Gastroesophageal sphincter (tissue), 4 donors: ENCODE measurements at places on chromosomes 16 and 17.

GRCh38 chr17:76562734-76563148 is 22.9 kb downstream of the PRCD start:
- no peak for ATAC-seq

DNA sequence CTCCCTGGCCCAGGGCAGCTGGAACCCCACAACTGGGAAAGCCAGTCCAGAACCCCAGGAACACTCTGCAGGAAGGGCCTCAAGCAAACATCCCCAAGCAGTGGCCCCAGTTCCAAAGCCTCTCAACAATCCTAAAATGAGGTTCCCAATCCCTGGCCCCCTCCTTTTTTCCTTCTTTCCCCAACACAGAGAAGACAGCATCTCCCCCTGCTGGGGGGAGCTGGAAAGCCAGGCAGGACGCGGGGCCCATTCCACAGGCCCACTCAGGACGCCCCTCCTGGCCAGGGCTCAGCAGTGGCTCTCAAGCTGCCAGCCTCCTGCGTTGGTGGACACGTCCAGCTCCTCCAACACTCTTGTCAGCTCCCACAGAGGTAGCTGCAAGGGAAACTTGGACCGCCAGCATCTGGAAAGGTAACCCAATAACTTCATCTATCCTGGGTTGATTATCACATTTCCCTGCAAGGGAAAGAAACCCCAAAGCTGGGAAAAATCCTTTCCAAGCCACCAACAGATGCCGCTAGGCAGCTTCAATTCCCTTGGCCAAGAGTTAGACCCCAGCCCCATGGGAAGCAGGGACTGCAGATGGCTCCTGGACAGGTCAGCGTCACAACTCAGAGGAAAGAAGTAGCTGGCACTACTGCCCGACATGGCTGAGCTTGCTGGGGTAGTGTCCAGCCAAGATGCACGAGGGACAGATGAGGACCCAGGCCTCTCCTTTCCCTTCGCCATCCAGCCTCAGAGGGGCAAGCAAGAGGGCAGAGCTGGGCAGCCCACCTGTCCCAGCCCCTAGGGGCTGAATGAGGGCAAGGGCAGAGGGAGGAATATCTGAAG is 7.6 kb downstream of the HDAC5 start:
- ATAC-seq: no peak

GRCh38 chr16:81723098-81723723 is 55.9 kb upstream of the PLCG2 start:
- ATAC-seq: peak; percentile 82

- ATAC-seq: peak; percentile 61
Observed at GRCh38 chr17:68698746-68699145, 97.6 kb upstream of the FAM20A start.

- ATAC-seq: no peak
Observed at GRCh38 chr16:69532641-69533455, 32.9 kb upstream of the NFAT5 start.

DNA sequence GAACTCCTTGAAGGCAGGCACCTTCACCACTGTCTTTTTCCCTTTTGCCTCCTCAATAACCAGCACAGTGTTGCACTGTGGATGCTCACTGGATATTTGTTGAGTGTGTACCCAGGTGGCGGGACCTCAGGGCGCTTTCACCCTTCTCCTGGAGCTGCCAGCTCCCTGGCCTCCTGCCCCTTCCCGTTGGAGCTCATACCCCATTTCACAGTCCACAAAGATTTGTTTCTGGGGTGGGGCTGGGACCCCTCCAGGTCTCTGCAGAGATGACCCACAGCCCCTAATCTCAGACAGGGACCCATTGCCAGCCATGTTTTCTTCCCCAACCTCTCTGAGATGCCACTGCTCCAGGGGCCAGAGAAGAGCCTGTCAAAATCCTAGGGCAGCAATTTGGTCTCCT is 12.4 kb downstream of the ALOX12B start:
- ATAC-seq: no peak

- ATAC-seq: no peak
Observed at GRCh38 chr16:58906981-58907715, 173.0 kb upstream of the GOT2 start.
